Ascending aorta (tissue), 2 donors: ENCODE measurements at places on chromosomes 13 and 19.

GRCh38 chr19:33429891-33430673 is 56.6 kb downstream of the CEBPG start:
- DNase-seq = no peak

- DNase-seq = no peak
These were observed 814 bp downstream of the S1PR2 start for GRCh38 chr19:10230173-10230860.

GRCh38 chr19:5103061-5103701 is 134.3 kb downstream of the KDM4B start:
- peak; percentile 76 for DNase-seq

DNA sequence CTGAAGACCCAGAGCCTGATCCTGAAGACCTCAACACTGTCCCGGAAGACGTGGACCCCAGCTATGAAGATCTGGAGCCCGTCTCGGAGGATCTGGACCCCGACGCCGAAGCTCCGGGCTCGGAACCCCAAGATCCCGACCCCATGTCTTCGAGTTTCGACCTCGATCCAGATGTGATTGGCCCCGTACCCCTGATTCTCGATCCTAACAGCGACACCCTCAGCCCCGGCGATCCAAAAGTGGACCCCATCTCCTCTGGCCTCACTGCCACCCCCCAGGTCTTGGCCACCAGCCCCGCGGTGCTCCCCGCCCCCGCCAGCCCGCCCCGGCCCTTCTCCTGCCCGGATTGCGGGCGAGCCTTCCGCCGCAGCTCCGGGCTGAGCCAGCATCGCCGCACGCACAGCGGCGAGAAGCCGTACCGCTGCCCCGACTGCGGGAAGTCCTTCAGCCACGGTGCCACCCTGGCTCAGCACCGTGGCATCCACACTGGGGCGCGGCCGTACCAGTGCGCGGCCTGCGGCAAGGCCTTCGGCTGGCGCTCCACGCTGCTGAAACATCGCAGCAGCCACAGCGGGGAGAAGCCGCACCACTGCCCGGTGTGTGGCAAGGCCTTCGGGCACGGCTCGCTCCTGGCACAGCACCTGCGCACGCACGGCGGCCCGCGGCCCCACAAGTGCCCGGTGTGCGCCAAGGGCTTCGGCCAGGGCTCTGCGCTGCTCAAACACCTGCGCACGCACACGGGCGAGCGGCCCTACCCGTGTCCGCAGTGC is 2.9 kb upstream of the MCOLN1 start:
- DNase-seq = no peak

DNA sequence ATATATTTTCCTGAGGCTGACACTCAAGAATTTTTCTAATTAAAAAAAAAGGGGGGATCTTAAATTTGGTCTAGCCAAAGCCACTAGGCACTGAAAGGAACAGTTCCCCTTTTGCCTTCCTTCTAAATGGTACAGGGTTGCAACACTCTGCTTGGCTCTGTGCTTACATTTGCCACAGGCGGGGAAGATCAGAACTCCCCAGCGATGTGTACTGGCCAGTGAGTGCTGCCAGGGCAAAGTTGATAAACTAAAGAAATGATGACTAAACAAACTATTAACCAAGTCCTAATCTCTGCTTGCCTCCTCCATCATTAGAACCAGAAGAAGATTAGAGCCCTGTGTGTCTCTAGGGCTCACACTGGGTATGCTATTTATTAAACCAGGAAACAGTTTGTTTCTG is 75.3 kb upstream of the SCEL start:
- DNase-seq = no peak

GRCh38 chr19:45881082-45881908 is 4.6 kb downstream of the IRF2BP1 start:
- no peak for DNase-seq

- no peak for DNase-seq
These were observed 1170.0 kb upstream of the MIR17HG start for GRCh38 chr13:90177512-90177911.

DNA sequence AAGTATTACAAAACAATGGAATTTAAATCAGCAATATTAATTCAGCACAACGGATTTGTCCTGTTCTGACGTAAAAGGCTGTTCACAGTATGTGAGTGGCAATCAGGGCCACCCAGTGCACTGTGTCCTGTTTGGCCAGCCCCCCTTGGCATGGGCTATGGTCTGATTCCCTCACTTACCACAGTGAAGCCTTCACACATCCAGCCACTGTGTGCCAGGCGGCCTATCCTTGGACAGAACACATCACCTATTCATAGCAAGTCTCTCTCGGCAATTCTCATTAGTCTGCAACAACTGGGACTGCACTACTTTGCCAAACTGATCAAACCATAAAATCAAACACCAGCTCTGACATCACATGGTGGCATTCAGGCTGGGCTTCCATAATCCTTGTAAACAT is 221.5 kb upstream of the TSHZ3 start:
- DNase-seq = no peak

- no peak for DNase-seq
These were observed 5.1 kb downstream of the POU4F1 start for GRCh38 chr13:78598116-78598781.

GRCh38 chr13:97474349-97474980 is 40.5 kb downstream of the RAP2A start:
- no peak for DNase-seq

DNA sequence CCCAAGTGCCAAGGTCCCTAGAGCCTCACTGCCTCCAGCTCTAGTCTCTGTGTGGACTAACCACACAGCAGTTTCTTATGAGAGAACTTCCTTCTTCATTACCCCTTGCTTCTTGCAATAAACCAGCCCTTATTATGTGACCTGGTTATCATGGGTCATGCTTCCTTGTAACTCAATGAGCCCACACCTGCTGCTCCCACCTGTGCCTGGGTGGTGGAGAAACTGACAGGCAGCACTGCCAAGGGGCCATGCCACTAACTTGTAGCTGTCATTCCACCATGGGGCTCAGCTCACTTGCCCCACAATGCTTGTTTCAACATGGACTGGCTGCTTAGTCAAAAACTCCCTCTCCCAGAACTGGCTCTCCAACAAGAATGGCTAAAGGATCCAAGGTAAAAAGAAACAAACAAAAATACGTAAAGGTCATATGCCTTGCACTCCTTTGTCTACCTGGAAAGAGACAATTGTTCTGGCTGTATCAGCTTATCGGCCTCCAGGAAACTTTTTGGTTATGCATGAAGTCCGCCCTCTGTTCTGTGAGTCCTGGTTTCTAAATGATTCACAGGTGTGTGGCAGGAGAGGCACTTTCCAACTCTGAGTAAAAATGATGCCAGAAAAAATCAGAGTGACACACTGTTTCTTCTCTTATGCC is 446.4 kb downstream of the COG6 start:
- no peak for DNase-seq

DNA sequence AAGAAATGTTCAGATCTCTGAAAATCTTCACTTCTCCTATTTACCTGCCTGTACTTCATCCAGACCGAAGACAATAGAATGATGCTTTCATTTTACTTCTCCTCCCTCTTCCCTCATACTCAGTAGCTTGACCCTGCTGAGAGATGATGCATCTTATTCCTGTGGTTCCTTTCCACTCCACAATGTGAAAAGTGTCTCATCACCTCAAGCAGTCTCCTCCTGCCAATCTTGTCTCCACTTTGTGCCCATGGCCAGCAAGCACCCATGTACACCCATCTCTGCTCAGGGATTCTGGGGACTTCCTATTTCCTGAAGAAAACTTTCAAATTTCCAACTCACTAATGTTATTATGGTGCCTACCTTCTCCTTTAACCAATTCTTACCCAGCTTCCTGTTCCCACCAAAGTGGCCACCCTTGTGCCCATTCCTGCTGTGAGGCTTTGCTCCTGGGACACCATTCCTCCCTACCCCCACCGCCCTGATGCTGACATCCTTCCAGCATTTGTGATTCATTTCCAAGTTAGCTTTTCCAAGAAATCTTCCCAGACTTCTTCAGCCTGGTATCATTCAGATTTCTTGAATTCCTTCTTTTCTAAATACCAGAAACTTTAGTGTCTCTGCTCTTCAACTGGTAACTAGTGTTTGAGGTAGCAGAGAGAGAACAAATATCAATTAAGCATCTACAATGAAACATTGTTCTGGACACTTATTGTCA is 212.5 kb downstream of the POSTN start:
- DNase-seq = no peak

DNA sequence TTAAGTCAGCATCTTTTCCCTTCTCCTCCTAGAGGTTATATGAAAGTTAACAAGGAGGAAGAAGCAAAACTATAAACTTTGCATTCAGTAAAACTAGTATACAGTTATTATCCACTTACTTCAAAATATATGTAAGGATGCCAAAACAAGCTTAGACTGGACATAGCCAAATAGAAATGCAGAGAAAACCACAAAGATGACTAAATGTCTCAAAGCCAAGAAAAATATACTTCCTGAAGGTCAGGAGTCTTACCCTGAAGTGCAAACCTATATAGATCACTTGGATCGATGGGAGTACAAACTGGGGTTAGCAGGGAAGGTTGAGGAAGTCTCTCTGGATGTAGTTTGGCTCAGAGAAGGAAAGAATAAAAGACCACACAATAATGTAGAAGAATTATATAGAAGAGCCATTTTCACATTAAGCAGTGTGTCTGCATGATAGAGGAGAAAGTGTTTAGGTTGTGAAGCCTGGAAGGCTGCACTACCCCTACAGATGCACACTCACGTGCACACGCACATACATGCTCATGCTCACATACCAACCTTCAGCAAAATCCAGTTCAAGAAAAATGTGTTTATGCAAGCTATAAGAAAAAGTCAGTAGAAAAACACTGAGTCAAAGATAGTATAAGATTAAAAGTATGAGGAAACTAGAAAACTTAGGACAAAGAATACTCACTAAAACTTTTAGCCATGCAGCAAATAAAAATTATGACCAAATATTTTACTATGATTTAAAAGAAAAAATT is 112.1 kb upstream of the RXFP2 start:
- no peak for DNase-seq
